ENCODE measurements at places on chromosomes 13 and 19. TPM values are rescaled to one million over a fixed set of nuclear protein-coding genes. Genes with fewer than 3 reads are reported as not detected.

DNA sequence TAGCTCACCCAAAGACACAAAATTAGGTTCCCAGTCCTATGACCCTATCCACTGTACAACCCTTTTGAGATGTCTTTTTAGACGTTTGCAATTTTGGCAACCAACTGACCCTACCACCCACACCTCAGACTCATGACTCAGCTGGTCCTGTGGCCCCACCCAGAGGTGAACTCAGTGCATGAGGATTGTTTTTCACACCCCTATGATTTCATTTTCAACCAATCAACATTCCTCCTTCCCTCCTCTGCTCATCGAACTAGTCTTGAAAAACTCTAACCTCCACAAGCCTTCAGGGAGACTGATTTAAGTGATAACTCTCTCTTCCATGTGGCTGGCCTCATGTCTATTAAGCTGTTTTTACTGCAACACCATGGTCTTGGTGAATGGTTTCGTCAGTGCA lies 350.7 kb downstream of the UQCRFS1 start:
- no peak for DNase-seq

Gene ZNF493
- 12.1 TPM for total RNA-seq

Gene MAST1
- total RNA-seq, result 0.69 TPM

DNA sequence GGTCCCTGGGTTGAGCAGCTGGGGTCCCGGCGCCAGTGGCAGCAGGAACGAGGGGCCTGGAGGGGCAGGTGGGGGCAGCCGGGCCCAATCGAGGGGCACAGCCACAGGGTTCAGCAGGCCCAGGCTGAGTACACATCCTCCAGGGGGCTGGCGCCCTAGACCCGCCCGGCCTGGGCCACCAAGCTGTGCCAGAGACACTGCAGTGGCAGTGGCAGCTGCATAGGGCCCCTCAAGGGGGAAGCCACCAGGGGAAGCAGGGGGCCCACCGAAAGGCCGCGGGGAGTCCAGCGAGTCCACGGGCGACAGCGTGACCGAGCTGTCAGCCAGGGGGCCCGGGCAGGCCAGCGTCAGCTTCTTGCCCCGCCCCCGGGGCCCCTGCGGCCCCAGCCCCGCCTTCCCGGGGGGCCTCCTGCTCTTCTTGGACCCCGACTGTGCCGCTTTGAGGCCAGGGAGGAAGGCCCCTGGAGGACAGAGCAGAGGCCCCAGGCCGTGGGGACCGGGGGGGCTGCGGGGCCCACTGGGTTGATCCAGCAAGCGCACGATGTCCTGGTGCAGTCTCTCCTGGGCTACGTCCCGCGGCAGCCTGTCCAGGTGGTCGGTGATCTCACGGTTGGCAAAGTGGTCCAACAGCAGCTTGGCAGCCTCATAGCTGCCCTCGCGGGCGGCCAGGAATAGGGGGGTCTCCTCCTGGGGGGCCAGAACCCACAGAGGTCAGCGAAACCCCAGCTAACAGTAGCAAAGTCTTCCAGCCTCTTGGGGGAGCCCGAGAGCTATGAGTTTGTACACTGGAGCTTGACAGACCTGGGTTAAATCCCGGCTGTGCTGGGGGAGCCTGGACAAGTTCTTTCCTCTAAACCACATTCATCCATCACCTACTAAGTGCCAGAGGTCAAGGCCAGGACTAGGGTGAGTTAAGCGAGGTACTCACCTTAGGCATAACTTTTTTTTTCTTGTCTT lies 39.5 kb downstream of the NOTCH3 start:
- DNase-seq, result no peak

Gene KIR2DL3
- total RNA-seq, result not detected

DNA sequence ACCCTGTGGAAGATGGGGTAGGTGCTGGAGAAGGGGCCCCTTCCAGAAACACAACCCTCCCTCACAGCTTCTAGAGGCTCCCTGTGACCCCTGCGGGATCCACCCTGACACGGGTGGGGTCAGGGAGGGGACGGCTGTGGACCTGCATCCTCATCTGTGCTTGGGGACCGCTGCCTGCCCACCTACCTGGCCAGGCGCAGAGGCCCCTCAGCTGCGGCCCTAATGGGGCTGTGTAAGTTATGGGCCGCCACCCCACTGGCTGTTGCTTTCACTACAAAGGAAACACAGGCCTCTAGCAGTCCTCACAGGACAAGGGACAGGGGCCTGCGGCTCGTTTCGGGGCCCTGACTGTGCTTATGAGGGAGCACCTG lies 7.0 kb upstream of the CTXN1 start:
- DNase-seq, result no peak

GRCh38 chr13:87302931-87303330 lies 368.2 kb upstream of the SLITRK5 start:
- DNase-seq, result no peak

GRCh38 chr13:104256701-104257100 lies 1190.5 kb upstream of the SLC10A2 start:
- DNase-seq, result no peak

DNA sequence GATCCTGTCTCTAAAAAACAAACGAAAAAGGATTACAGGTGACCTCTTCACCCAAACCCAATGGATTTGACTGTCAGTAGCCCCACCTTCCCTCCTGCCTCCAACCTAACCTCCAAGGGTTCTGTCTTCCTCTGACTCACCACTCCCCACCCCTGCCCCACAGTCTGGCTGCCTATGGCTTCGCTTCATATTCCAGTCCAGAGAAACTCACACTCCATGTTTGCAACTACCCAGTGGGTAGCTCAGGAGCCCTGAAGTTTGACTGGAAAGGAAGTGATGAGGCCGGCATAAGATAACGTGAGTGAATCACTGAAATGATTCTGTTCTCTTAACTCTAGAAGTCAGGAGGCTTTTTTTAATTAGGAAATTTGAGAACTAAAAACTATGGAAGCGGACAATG lies 303.9 kb downstream of the FOXO1 start:
- DNase-seq, result no peak

Gene SIGLEC11
- total RNA-seq, result 2.9 TPM

GRCh38 chr13:23842406-23842805 lies 46.8 kb downstream of the MIPEP start:
- no peak for DNase-seq

DNA sequence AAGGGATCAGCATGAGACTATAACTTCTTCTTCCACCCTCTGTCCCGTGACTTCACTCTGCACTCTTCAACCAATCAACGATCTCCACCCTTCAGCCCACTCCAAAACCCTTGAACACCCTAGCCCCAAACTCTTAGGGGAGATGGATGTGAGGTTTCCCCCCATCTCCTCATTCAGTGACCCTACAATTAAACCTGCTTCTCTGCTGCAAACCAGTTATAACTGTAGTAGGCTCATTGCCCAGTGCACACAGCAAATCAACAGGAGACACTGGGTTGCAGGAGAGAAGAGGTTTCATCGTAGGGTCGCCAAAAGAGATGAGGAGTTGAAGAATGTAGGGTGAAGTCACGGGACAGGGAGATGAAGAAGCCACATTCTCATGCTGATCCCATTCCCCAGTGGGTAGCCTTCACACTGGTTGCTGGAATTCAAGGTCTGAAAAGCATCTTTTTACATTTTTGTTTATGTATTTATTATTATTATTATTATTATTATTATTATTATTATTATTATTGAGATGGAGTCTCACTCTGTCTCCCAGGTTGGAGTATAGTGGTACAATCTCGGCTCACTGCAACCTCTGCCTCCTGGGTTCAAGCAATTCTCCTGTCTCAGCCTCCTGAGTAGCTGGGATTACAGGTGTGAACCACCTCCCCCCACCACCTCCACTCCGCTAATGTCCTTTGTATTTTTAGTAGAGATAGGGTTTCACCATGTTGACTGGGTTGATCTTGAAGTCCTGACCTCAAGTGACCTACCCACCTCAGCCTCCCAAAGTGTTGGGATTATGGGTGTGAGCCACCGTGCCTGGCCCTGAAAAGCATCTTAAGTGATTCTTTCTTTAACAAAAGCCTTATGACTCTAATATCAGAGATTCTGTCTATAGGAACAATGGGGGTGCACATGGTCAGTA lies 5.8 kb upstream of the CYP2S1 start:
- no peak for DNase-seq

Gene CGB5
- not detected for total RNA-seq

Gene GNG7
- total RNA-seq, result 13.3 TPM
